Activated CD4-positive, CD25-positive, alpha-beta regulatory T cell treated with anti-CD3 and anti-CD28 coated beads, Interleukin-2, amount 50 U/mL, for 24 hours (primary cell): ENCODE measurements at places on chromosomes 6 and 20.

DNA sequence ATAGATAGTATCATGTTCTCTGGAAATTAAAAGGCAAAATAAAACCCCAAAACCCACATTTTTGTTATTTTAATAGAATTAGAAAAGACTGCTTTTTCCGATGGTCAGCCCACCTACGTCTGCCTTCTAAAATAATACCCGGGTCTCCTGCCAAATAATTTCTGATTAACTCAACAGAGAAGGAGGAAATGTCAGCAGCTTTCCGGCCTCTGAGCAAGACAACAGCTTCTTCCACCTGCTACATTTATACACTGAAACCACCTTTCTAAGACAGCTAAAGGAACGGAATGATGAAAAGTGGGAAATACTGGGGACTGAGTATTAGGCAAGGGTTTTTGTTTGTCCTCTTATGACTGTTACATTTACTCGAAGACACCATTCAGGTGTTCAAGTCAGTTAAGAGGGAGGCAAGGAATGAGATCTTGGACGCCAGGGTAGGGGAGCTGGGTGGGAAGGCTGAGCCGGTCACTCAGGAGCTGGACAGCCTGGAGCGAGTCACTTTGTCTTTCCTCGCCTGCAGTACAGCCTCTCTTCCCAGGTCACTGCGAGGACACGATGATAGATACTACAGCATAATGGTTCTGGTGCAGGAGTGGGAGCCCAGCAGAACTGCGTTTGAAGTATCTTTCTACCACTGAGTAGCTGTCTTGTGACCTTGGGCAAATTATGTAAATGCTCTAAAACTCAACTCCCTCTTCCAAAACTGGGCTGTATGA is 96.3 kb upstream of the QKI start:
- ATAC-seq = no peak

DNA sequence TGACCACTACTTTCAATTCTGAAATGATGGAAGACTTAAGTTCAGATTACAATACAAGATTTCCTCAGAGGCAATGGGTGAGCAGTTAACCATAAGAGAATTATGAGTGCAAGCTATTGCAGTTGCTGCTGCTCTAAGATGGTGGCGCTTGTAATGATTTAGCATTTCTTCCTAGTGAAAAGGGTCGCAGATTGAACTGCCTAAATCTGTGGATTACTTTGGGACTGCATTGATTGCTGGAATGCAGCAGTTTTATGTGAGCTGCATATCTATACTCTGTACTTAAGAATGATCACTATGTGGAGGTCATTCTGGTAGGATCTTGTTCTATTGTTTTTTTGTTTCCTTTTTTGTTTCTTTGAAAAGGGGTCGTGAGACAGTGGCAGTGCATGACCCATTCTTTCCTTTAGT is 5.3 kb downstream of the SCAF8 start:
- ATAC-seq = no peak

GRCh38 chr20:6698056-6698455 is 69.4 kb upstream of the BMP2 start:
- ATAC-seq = no peak

- ATAC-seq = no peak
Observed at GRCh38 chr20:36848078-36848660, 27.8 kb upstream of the TLDC2 start.

DNA sequence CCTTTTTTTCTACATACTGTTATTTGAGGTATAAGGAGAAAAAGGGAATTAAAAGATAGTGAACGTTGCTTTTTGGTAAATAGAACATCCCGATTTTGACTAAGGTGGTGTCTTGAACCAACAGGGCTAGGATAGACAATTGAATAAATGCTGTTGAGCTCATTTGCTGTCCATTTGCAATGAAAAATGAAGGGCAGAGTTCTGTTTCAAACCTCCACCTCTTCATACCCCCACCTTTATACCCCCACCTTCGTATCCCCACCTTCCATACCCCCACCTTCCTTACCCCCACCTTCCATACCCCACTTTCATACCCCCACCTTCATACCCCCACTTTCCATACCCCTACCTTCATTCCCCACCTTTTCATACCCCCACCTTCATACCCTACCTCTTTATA is 93.4 kb upstream of the NAA20 start:
- no peak for ATAC-seq
